ENCODE measurements at places on chromosomes 4 and X. TPM values are rescaled to one million over a fixed set of nuclear protein-coding genes. Genes with fewer than 3 reads are reported as not detected.

The TMEM35A gene
- not detected for total RNA-seq

The QRFPR gene
- not detected for total RNA-seq

The PNMA6A gene
- 2.4 TPM for total RNA-seq

The USP26 gene
- not detected for total RNA-seq

The NLRP2B gene
- not detected for total RNA-seq

GRCh38 chr4:39616651-39617050 is 22.0 kb downstream of the SMIM14 start:
- DNase-seq, result no peak

- no peak for DNase-seq
Measured at GRCh38 chr4:2941138-2942036, 21.8 kb downstream of the NOP14 start.

DNA sequence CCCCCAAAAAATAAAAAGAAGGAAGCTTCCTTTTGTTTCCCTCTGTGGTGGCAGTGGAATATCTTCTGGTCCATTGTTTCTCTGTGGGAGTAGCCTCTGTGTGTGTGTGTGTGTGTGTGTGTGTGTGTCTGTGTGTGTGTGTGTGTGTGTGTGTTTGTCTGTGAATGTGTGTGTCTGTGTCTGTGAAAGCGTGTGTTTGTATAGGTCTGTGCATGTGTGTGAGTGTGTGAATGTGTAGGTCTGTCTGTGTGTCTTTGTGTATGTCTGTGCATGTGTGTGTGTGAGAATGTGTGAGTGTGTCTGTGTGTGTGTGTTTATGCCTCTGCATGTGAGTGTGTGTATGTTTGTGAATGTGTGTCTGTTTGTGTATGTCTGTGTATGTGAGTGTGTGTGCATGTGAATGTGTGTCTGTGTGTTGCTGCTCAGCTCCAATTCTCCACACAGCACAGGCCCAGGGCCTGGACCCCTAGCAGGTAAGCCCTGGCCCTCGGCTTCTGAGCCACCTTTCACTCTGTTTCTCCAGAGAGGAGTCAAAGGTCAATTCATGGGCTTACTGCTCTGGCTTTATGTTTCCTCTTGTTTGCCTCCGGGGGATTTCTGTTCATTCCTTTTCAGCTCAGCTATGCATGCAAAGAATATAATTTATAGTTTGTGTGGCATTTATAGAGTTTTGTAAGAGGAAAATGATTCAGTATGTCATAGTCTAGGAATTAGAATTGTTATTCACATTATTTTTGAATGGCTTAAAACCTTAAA is 89.8 kb downstream of the UCHL1 start:
- no peak for DNase-seq

DNA sequence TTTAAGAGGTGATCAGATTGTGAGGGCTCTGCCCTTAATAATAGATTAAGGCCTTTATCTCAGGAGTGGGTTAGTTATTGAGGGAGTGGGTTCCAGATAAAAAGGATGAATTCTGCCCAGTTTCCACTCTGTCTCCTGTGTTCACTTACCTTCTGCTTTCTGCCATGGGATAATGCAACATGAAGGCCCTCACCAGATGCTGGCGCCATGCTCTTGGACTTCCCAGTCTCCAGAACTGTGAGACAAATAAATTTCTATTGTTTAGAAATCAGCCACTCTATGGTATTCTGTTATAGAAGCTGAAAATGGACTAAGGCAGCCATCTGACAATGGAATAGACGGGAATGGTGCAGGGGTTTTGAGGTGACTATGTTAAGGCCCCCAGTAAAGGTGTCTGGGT is 6.9 kb upstream of the RELL1 start:
- DNase-seq, result no peak

DNA sequence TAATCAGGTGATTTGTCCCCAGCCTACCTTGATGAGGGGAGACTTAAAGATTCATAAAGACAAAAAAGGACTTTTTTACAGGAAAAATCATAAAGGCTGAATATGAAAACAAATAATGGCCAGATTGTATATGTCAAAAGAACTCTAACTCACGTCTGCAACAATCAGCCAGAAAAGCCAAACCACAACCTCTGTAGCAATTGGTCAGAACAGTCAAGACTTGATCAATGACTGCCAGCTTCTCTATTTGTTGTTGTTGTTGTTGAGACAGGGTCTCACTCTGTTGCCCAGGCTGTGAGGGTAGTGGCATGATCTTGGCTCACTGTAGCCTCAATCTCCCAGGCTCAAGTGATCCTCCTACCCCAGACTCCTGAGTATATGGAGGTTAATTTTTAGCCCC is 35.9 kb upstream of the PPA2 start:
- no peak for DNase-seq

DNA sequence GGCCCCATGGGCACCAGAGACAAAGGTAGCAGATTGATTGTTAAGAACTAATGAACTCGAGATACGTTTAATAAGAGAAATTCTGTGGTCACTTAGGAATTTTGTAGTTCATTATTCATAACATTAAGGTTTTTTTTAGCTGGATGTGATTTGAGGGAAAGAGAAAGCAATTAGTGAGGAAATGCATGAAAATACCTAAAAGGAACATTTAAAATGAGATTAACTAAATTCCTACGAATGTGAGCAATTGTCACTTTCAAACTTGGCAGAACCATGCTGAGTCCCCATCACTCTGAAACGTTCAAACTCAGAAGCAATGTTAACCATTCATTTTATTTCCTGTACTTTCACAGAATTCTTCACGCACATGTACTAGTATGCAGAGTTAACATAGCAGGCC is 5.9 kb downstream of the PRMT9 start:
- DNase-seq, result no peak

DNA sequence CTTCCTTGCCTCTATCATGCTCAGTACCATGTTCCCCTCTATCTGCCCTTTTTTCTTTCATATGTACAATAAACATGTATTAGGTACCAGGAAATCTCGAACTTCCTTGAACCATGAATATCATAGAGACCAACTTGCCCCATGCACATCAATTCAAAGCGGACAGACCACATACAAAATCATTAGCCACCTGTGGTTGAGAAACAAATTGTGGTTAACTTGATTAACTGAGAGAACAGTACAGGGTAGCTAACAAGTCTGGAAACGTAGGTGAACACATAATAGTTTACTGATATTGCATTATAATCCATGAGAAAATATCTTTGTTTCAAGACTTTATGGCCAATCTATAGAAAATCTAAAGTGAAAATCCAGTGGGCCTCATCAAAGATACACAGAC is 8.2 kb downstream of the CASP3 start:
- DNase-seq, result no peak

DNA sequence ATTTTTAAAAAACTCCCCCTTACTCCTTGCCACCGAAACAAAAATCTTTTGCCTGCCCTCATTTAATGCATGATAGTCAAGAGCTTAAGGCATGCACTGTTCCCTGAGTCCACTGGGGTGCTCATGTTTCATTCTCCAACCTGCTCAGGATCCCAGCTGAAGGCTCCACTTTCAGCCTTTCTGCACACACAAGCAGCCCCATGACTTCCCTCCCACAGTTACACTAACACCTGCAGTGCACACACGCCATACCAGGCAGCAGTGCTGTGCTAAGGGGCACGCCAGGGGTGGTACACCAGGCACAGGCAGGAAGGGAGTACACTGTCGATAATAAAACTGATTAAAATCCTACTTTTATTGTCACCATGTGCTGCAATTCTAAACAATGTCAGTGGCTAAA is 385.2 kb downstream of the BMPR1B start:
- DNase-seq, result no peak

DNA sequence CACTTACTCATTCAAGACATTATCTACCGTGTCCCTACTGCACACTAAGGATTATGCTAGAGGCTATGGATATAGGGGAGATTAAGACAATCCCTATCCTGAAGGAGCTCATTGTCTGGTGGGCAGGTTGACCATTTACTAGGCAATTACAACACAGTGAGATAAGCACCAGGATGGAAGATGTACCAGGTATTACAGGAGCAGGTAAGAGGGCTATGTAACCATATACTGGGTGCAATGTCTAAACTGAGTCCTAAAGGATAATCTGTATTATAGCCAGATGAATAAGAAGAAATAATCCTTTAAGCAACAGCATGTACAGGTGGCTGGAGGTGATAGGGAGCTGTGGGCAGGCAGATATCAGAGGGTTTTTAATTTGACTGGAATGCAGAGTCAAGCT is 113.3 kb upstream of the TBC1D9 start:
- DNase-seq, result no peak

GRCh38 chr4:70734168-70734954 is 12.6 kb downstream of the RUFY3 start:
- peak; percentile 87 for DNase-seq

DNA sequence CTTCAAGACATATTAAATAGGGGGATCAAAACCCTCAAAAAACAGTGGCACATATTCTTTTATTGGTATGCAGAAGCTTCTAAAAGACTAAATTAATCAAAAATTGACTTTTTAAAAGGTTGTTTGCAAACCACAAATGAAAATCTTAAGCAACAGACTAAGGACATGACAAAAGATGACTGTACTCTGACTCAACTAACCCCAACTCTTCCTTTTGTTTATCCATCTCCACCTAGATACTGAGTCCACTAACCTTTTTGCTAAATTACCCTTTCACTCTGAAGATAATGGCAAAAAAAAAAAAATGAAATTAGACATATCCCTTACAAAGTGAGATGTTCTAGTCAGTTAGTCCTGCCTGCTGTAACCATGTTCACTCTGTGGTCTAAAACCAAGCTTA is 91.6 kb upstream of the NLRP2B start:
- DNase-seq, result no peak

- DNase-seq, result no peak
Measured at GRCh38 chrX:94576367-94577004, 902.5 kb downstream of the FAM133A start.

DNA sequence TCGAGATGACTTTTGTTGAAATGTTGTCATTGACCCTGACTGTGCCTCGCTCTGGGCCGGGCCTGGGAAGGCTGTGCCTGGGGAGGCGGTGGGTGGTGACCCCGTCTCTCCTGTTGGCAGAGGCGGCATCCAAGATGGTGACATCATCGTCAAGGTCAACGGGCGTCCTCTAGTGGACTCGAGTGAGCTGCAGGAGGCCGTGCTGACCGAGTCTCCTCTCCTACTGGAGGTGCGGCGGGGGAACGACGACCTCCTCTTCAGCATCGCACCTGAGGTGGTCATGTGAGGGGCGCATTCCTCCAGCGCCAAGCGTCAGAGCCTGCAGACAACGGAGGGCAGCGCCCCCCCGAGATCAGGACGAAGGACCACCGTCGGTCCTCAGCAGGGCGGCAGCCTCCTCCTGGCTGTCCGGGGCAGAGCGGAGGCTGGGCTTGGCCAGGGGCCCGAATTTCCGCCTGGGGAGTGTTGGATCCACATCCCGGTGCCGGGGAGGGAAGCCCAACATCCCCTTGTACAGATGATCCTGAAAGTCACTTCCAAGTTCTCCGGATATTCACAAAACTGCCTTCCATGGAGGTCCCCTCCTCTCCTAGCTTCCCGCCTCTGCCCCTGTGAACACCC is 36.4 kb downstream of the HTRA3 start:
- no peak for DNase-seq

DNA sequence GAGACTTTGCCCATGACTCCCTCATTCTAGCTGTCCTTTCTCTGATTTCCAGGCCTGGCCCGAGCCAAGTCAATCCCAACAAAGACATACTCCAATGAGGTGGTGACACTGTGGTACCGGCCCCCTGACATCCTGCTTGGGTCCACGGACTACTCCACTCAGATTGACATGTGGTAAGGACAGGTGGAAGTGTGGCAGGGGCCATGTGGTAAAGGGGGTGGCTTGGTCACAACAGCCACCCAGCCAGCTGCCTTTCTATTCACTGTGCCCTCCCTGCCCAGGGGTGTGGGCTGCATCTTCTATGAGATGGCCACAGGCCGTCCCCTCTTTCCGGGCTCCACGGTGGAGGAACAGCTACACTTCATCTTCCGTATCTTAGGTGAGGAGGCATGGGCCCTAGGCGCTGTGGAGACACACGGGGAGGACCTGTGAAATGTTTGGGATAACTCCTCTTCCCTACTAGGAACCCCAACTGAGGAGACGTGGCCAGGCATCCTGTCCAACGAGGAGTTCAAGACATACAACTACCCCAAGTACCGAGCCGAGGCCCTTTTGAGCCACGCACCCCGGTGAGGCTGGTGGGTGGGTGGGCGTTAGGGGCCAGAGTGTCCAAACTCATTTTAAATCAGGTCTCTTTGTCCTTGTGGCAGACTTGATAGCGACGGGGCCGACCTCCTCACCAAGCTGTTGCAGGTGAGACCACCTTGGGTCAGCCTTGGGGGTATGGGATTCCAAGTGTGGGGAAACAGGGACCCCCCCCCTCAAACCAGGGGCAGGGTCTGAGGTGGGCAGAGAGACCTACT is 6.1 kb upstream of the USP11 start:
- no peak for DNase-seq

DNA sequence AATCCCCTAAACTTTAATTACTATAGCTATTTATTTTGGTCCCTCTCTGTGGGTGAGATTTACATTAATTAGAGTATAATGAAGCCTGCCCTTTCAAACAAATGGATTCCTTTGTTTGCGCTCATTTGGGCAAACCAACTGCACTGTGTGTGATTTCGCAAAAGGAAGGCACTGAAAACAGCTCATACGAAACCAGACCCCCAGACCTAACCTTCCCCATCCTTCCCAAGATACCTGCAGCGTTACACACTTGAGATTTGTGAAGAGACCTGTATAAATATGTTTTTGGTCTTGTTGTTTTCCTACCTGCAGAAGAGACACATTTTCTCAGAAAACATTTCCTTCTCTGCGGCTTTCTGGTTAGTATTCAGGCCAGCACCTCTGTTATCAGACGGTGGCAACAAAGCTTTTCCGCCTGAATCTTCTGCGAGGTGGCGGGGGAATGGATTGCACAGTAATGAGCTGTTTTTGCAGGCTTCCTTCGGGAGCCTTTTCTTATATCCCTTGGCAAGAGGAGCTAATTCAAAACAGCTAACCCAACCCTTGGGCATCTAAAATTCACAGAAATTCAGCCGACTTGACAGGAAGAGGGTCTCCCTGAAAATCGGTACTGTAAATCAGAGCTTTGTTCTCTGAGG is 47.6 kb downstream of the CBLL2 start:
- DNase-seq, result no peak

DNA sequence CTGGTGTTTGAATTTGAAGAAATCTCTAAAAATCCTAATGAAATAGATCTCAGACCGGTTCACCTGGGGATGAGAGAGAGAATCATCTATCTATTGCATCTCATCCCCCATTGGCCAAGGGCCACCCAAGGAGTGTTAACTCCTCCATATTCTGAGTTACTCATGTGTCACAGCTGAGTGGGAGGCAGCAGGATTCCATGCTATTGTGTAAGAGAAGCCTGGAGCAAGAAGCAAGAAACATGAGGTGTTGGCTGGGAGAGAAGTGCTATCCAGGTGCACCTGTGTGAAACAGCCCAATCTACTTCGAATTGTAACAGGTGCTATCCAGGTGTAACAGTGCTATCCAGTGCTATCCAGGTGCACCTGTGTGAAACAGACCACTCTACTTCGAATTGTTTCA is 150.3 kb upstream of the MAOA start:
- no peak for DNase-seq

Data from OCI-LY7 (cell line).